ENCODE measurements at places on chromosomes 3 and 15.

DNA sequence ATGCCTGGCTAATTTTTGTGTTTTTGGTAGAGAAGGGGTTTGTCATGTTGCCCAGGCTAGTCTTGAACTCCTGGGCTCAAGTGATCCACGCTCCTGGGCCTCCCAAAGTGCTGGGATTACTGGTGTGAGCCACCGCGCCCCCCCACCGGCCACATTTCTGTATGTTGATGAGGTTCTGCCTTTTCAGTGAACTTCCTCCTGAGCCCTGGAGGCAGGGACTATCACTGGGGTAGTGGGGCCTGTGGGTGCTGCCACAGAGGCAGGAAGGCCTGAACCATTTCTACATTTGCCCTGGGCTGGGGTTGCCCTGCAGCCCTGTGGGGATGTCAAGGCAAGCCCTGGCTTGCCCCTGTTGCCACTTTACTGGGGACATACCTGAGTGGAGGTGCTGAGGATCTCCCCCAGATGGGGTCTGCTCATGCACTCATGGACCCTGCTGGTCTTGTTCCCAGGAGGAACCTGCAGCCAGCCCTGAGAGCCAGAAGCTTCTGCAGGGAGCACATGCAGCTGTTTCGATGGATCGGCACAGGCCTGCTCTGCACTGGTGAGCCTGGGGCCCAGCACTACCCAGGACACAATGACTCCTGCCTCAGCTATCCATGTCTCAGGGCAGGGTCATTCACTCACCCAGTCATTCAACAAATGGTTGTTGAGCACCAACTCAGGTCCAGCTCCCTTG lies 5.7 kb downstream of the SLC28A1 start:
- DNase-seq, result no peak

DNA sequence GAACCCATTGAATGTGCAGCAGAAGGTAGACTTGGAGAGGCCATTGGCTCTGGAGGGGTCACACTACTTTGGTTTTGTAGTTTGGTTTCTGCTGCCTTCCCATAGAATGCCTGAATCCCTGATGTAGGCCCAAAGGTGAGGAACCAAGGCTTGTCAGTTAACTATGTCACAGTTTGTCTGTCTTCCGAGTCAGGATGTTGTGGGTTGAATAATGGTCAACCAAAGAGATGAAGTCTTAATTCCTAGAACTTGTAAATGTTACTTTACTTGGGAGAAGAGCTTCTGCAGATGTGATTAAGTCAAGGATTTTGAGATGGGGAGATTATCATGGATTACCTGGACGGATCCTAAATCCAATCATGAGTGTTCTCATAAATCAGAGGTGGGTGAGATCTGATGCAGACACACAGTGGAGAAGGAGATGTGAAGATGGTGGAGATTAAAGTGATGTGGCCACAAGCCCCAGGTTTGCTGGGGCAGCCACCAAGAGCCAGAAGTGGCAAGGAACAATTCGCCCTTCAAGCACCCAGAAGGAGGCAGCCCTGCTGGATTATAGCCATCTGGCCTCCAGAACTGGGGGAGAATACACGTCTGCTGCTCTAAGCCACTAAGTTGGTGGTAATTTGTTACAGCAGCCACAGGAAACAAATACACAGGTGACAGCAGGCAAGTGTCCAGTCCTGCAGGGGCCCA lies 2.3 kb upstream of the CCR8 start:
- DNase-seq, result no peak

- no peak for DNase-seq
Observed at GRCh38 chr3:127036209-127037020, 53.5 kb downstream of the PLXNA1 start.

GRCh38 chr3:138467931-138468330 lies 33.5 kb downstream of the ESYT3 start:
- DNase-seq, result no peak

DNA sequence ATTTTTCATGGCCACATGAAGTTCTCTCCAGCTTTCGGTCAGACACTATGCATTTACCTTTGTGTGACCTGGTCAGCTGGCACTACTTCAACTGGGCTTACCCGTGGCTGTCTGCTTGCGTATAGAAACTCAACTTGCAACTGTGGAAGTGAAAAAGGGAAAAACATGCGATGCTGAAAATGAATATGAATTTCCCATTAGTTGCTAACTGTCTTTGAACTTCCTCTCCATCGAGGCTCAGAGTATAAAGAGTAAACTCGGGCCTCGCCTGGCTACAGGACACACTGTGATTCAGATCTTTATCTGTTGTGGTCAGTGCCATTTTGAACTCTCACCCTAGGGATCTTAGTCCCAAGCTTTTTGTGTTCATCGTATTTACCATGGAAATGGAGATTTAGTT lies 26.8 kb downstream of the NFKBIZ start:
- no peak for DNase-seq

- no peak for DNase-seq
Observed at GRCh38 chr3:9185046-9185445, 64.4 kb downstream of the SRGAP3 start.

GRCh38 chr15:75195122-75195765 lies 6.4 kb upstream of the C15orf39 start:
- no peak for DNase-seq

DNA sequence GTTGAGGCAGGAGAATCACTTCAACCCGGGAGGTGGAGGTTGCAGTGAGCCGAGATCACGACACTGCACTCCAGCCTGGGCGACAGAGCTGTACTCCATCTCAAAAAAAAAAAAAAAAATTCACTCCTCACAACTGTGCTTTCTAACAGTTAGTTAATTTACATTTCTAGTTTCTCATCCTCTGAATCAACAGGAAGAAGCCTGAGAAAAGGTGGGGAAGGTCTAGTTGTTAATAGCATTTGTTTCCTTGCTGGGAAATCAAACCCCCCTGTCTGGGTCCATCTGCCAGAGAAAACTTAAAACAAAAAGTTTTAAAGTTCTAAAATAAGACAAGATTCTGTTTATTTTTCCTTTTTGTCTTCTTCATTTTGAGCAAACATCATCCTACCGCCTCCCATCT lies 62.3 kb downstream of the TMEM39A start:
- no peak for DNase-seq

- no peak for DNase-seq
Observed at GRCh38 chr15:99485153-99485961, 80.4 kb upstream of the MEF2A start.

DNA sequence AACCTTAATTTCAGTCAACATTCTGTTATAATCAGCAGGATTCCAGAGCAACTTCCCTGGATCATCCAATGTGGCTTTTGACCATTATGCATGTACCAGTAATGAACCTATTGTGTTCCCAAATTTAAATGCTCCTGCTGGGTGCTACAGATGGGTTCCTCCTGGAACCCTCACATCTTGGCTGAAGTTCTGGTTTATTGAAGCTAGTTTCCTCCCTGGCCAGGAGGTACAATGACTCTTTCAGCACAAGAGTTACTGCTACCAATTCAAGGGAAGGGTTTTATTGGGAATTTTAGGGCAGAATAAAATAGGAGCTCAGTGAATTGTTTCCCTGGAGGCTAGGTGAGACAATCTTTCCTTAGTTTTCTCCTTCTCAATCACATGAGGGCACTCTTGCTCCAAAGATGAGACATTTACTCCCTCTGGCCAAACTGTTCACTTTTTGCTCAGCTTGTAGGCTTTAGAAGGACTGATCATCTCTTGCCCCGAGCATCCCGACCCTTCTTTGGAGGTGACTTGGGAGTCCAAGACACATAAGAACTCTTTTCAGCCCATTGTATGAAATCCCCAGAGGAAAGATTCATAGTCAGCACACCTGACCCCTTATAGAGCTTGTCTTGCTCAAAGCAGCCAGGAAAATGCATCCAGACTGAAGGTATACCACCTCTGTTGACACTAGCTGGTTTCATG lies 8.8 kb upstream of the NPHP3 start:
- no peak for DNase-seq

All from activated CD4-positive, CD25-positive, alpha-beta regulatory T cell treated with anti-CD3 and anti-CD28 coated beads, Interleukin-2, amount 50 U/mL, for 72 hours (primary cell).